ENCODE measurements at places on chromosomes 1 and 21.
A peak's percentile ranks its signal among the peaks of the same experiment; 100 is the strongest.

DNA sequence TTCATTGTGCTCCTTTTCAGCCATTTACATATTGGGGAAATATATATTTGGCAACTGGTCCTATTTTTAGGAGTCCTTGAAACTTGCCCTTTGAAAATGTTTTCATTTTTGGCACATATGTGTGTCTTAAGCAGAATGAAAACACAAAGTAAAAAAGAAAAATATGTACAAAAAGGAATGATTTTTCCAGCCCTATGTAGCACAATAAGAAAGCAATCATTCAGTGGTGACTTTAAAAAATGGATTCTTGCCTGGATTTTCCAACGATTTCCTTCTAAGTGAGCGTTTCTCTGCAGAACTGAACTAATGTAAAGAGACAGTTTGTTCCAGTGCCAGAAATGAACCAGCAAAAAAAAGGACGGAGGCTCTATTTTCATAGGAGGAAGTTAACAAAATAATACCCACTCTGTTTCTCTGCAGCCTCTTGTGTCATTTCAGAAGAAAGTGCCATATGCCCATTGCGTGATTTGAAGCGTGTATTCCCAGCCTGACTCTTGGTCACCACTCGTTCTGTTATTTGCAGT lies 340.1 kb downstream of the SETD4 start:
- no peak for DNase-seq

DNA sequence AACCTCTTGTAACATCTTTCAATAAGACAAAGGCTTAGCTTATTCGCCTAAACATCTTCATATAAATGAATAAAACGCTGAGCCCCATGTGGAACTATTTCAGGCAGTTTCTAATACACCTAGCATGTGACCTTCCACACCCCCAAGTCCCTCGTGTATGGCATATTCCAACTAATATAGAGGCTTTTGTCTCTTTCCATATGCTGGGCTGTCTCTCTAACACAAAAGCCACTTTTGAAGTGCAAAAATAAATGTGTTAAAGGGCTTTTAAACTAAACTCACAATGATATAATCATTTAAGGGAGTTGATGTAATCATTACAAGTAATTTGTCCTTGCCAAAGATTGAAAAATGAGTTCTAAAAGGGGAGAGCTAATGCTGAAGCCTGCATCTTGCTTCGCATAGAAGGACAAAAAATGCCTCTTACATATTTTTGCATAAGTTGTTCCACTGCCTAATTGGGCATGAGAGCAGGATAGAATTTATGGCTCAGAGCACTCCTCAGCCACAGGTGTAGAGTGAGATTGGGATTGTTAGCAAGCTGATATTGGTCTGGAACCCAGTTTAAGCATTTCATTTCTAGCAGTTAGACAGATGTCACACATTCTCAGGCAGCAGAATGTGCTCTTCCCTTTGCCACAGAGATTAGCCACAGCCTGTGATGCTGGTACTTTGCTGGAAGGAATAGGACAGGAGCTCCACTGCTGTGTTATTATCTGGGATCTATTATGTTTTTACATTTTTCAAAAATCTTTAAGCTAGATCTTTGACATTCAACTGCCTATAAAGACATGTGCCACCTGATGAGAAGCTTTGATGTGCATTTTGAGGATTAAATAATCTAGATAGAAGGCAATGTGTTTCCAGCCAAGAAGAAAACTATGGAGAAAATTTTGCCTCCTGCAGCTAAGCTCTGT lies 1044.4 kb downstream of the ADGRL2 start:
- no peak for DNase-seq

DNA sequence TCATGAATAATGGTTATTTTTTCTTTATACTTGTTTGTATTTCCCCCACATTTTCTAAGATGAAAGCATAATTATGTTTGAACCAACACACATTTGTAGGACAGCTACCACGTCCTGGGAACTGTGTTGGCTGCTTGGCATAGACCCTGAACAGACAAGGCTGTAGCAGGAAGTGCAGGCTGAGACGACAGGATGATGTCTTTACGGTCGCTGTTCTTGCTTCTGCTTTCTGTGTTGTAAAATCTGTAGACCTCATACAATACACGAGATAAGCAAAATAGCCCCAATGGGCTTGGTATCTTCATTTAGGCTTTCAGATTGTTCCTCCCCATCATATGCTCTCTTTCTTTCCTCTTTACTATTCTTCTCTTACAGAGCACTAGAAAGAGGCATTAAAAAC lies 23.3 kb upstream of the OTUD3 start:
- DNase-seq = no peak

DNA sequence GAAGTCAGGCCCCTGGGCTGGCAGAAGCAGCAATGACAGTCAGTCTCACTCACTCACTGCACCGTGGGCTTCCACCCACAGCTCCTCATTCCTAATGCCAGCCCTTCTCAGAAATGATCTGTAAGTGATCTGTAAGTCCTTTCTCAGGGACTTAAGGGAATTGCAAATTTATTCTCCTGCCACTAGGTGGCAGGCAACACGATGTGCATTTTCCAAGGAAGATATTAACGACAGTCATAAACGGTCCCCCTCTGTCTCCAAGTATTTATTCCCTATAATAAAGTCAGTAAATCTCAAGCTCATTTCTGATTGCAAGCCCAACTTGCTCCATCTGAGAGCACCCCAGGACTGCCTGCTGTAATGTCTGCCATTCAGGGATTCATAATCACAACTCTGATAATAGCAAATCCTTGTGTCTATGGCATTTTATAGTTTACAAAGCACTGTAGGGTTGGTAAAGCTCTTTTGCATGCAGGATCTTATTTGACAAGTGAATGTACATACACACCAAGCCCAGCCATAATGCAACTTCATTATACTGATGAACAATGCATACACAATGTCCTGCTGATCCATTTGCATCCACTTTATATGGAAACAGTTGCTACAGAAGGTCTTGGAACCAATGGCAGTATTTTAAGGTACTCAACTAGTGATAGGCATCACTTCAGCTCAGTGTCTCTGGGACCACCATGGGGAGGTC lies 380.5 kb upstream of the CAMK1G start:
- DNase-seq = no peak

- DNase-seq = no peak
These were observed 178.9 kb upstream of the SNX7 start for GRCh38 chr1:98482611-98483010.

DNA sequence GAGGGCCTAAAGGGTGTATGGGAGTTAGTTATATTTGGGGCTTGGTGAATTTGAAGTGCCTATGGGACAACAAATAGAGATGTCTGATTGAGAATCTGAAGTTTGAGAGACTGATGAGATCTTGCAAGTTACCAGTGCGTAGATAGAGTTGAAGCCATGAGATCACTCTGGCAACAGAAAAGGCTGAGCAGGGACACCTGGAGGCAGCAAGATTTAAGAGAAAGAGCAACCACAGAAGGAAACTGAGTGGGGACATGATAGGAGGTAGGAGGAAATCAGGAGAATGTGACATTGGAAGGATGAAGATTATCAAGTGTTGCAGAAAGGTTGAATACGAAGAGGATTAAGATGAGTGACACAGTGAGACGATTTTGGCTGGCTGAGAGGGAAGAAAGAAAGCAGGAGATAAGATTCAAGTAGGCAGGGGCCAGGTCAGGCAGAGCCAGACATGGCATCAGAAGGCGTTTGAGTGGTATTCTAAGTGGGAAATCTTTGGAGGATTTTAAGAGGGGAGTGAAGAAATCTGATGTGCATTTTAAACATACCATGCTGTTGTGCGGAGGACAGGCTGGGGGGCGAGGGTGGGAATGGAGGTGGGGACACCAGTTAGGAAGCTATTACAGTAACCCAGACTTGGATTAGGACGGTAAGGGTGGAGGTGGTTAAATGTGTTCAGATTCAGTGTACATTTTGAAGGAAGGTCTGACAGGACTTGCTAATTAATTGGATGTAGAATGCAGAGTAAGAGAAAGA lies 3.0 kb upstream of the MPL start:
- no peak for DNase-seq

DNA sequence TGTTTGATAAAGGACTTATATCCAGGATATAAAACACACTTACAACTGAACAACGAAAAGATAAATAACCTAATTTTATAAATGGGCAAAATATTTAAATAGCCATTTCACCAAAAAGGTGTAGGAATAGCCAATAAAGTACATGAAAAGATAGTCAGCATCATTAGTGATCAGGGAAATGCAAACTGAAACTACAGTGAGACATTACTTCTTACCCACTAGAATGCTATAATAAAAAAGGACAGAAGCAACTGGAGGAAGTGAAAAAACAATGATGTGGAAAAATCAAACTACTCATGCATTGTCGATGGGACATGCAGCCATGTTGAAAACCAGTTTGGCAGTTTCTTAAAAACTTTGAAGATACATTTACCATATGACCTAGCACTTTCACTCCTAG lies 43.4 kb upstream of the HSD3B1 start:
- DNase-seq = no peak

DNA sequence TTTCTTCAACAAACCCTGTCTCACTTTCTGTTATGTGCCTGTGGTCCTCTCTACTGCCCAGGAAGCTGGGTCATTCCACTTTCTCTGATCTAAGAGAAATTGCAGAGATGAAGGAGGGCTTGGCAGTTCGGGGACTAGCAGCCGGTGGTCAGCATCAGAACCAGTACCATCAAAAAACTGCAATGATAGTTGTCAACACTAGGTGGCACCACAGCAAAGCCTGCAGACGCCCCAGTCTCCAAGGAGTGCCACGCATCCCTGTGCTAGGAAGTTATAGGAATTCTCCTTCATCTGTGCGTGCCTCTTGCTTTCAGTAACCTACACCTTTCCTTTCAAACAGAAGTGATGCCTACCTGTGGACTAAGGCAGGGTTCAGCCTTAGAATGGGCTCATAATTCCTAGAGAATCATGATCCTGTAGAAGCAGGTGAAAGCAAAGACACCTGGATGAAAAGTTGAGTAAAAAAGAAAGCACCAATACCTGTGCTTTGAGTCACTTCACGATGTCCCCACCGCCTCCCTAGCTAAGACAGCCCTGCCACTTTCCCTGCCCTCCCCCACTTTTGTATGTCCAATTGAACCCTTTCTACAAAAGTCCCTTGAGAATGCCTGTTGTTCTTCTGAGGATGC lies 129.2 kb downstream of the ADAMTS1 start:
- peak; percentile 59 for DNase-seq

DNA sequence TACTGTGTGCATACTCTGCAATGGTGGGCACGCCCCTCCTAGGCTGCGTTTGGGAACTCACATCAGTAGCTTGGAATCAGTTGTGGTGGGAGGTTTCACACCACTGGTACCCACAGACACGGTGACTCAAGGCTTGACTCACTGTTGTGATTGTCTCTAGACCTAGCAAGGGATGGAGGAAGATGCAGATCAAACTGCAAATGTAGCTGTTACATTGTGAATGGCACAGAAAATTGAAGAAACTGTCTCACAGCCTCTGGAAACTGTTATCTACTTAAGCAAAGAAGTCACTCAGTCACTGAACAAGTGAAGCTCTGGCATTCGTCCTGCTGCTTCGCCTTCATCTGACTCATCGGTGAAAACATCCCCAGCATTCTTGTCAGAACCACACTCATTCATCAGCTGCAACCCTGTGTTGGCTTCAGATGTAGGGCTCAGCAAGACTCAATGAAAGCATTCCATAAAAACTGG lies 59.5 kb downstream of the POFUT2 start:
- peak; percentile 83 for DNase-seq

- no peak for DNase-seq
These were observed at the start of gene PLPPR5 for GRCh38 chr1:99004861-99005442. Gene PLPPR5, minus strand, starts transcription at chr1:99004861. Its CDS starts 190 bp downstream, at chr1:99004671.

DNA sequence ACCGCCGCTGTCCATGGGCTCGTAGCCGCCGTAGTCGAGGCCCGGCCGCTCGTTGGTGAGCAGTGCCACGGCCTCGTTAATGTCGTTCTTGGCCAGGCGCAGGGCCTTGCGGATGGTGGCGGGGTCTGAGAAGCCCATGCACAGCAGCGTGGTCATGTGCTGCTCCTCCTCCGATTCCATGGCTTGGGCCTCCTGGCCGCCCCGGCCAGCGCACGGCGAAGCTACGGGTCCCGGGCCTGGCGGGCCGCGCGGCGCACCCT lies 300 bp downstream of the USP24 start:
- peak; percentile 50 for DNase-seq

- no peak for DNase-seq
These were observed 19.7 kb downstream of the RGS1 start for GRCh38 chr1:192595299-192595698.

DNA sequence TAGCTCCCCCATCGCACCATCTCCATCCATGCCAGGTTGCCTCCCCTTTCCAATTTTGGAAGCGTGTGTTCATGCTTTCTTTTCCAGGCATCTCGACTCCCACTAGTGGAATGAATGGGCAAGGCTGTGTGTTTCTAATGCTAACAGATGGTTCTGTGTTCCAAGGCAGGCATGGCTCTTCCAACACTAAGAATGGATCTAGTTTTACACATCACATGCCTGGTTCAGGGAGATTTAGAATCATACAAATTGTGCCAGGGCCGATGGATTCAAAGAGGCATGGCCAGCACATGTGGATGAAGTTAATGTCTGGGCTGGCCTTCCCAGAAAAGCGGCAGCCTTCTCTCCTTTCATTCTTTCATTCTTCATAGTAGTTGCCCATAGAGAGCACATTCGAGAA lies 438.7 kb downstream of the PRDM2 start:
- no peak for DNase-seq

DNA sequence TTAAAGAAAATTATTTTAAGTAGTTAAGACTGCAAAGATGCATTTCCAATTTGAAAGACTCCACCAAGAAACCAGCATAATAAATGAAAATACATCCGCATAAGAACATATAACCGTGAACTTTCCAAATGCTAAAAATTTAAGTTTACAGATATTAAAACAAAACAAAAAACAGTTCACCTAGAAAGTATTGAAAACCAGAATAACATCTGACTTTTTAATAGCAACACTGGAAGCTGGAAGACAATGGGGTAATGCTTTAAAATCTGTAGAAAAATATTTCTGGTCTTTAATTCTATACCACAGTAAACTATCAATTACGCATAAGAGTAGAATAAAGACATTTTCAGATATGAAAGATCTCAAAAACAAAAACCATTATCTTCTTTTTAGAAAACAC lies 79.3 kb upstream of the COL24A1 start:
- no peak for DNase-seq

GRCh38 chr1:160134791-160135572 lies 16.4 kb upstream of the ATP1A4 start:
- DNase-seq = no peak

All from H54 (cell line).